ENCODE measurements at places on chromosomes 4 and X. TPM values are rescaled to one million over a fixed set of nuclear protein-coding genes. Genes with fewer than 3 reads are reported as not detected.

Gene AGTR2
- not detected for total RNA-seq

Gene CPZ
- not detected for total RNA-seq

Gene RAB9B
- total RNA-seq, result not detected

- DNase-seq, result peak; percentile 83
Measured at GRCh38 chrX:30657196-30658161, 4.3 kb downstream of the GK start.

Gene C4orf51
- total RNA-seq, result not detected

Gene JADE1
- total RNA-seq, result 6.6 TPM

Gene USP17L11
- not detected for total RNA-seq

- peak; percentile 32 for DNase-seq
Measured at GRCh38 chr4:103207673-103208072, 9.5 kb upstream of the CENPE start.

DNA sequence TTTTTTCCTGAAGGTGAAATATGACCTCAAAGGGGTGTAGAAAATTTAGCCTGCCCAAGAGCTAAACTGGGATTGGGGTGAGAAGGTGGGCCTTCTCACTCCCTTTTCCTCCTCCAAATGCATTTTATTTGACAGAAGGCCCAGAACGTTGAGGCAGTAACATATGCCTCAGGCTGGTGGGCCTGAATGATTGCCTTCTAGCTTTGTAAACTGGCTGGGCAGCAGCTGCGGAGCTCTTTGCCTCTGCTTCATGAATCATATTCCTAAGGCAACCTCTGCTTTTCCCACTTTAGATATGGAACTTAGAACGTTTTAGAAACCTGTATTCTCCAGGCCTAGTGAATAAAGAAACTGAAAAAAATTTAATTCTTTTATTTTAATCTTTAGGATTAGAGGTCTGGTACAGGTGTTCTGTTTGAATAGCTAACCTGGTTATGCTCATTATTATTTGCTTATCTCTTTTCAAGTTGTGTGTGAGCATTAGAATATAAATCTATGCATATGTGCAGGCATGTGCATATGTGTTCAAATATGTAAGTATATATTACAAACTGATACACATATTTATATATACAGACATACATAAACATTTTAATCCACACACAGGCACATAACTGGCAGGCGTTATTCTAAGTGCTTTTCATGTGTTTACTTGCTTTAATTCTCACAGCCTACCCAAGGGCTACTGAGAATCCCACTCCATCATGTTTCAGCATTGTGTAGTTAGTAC lies 11.5 kb downstream of the PRDM8 start:
- DNase-seq, result no peak

- DNase-seq, result peak; percentile 26
Measured at GRCh38 chr4:82984459-82984858, 26.2 kb downstream of the LIN54 start.

DNA sequence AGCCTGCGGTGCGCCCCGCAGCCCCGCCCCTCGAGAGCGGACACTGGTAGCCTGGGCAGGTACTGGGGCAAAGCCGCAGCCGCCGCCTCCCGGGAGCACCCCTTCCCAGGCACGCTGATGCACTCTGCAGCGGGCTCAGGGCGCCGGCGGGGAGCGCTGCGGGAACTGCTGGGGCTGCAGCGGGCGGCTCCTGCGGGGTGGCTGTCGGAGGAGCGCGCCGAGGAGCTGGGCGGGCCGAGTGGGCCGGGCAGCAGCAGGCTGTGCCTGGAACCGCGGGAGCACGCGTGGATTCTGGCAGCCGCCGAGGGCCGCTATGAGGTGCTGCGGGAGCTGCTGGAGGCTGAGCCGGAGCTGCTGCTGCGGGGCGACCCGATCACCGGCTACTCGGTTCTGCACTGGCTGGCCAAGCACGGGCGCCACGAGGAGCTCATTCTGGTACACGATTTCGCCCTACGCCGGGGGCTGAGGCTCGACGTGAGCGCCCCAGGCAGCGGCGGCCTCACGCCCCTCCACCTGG lies 401 bp downstream of the SOWAHD start:
- peak; percentile 3 for DNase-seq

GRCh38 chr4:126957556-126957955 lies 675.2 kb upstream of the INTU start:
- DNase-seq, result peak; percentile 34

Data from bronchial epithelial cell (primary cell).